Nephron progenitor cell (in vitro differentiated cells): ENCODE measurements at places on chromosomes 7 and 10.
A peak's percentile ranks its signal among the peaks of the same experiment; 100 is the strongest.

- DNase-seq = no peak
Measured at GRCh38 chr10:6542999-6543430, 37.1 kb downstream of the PRKCQ start.

DNA sequence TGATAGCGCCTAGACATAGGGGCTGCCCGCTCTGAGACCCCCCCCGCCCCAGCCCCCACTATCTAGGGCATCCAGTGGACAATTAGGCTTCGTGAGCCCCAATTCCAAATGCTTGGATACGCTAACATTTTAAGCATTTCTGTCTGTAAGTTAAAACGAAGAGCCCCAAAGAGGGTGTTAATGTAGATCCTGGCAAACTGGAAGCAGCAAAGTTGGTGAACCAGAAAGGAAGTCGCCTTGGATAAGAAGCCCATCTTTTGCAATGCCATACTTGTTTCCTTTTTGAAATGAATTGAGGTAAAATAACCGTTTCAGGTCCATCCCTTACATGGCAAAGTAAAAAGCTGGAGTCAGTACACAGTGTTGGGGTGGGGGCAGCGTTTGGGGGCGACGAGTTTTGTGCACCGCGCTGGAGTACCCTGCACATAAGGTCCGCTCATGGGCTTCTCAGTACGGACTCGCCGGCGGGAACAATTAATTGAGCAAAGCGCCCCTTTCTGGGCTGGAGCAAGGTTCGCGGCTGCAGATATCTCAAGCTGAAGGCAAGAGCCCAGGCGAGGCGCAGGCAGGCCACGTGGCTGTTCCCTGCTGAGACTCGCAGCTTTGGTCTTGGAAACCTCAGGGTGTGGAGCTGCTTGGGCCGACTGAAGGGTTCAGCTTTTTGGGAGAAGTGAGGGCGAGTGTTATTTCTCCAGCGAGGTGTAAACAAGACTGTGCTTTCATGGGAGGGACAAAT, 1.4 kb upstream of the TWIST1 start:
- peak; percentile 54 for DNase-seq

DNA sequence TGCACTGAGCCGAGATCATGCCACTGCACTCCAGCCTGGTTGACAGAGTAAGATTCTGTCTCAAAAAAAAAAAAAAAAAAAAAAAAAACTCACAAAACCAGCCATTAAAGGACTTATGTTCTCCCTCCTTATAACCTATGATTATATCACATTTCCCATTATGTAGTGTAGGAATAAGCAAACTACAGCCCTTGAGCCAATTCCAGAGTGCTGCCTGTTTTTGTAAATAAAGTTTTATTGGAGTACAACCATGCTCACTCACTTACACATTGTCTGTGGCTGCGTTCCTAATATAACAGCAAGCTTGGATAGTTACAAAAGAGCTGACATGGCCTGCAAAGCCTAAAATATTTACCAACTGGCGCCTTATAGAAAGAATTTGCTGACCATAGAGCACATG, 72.7 kb upstream of the ARID5B start:
- DNase-seq = no peak

DNA sequence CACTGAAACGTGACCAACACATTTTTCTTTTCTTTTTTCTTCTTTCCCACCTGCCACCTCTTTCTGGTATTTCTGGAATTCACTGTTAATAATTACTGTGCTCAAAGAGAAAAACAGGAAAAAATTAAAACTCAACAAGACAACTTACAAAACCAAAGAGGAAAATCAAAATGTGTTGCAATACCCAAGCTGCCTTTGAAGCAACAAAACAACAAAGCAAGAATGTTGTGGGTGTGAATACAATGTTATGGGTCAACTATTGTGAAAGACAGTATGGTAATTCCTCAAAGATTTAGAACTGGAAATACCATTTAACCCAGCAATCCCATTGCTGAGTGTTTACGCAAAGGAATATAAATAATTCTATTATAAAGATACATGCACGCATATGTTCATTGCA, 415.1 kb downstream of the GFRA1 start:
- DNase-seq = no peak

GRCh38 chr10:124693396-124693795, 50.8 kb downstream of the FAM53B start:
- peak; percentile 56 for DNase-seq

DNA sequence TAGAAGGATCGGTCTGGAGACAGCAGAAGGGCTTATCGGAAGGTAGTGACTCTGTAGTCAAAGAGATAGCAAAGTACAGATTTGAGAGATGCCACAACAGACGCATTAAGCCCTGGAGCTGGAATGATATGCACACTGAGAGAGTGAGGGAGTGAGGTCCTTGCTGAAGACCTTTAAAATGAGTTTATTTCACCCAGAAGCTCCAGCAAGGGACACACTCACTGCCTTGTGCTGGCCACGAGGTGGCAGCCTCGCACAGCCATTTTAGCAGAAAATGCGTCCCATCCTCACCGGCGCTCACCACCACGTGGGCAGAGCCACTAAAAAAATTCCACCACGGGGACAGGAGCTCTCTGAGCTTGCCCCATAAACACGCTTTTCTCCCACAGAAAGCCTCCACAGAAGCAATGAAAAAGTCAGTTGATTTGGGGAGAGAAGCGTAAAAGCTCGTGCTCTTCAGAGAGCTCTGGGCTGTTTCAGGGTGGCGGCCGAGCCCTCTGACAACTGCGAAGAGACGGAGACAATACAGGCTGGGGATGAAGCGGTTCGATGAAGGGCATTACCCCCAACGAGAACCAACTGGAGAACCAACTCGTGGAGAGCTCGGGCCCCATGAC, 163.0 kb upstream of the KLF14 start:
- peak; percentile 76 for DNase-seq

- peak; percentile 12 for DNase-seq
Measured at GRCh38 chr7:132785870-132786269, 209.6 kb upstream of the PLXNA4 start.

DNA sequence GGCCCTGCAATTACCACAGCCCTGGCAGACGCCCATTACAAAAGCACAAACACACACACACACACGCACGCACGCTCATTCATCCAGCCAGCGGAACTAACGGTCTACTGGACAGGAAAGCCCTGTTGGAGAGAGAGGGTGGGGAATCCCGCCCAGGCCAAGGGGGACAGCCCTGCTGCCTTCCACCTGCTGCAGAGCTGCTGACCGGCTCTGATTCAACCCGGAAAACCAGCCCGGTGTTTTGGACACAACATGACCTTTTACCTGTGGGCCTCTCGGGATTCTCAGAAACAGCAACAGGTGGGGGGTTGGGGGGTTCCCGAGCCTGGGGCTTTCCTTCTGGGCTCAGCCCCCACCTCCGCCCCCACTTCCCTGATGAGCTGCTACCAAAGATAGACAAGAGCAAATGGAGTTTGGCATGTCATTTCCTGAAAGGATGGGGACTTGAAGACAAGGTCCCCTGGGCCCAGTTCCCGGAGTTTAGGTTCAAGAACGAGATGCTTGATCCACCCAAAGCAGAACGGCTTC, 18.5 kb upstream of the SERPINE1 start:
- peak; percentile 21 for DNase-seq

- DNase-seq = no peak
Measured at GRCh38 chr7:44489955-44490350, 505 bp downstream of the NUDCD3 start.

DNA sequence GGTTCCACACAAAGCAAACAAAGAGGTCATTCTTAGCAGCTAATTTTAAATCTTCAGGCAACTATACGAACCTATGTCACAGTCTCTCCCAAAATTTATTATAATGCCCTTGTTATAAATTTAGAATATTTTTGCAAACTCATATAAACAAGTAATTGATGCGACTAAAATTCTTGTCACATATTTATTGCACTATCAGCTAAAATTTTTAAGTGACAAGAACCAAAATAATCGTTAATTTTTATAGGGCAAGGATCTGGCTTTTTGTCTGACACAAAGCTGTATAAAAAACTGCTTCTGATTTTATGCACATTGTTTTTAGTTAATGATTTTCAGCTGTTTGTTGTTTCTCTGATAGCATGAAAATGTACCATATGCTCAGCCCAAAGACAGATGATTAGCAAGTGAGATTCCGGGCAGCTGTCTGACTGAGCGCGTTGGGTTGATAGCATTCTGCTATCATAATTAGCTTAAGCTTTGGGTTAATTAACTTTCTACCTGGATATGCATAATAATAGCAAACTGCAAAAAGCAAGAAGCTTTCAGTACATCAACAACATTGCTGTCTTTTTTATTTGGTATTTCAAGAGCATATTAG, 136.0 kb downstream of the MGMT start:
- no peak for DNase-seq

DNA sequence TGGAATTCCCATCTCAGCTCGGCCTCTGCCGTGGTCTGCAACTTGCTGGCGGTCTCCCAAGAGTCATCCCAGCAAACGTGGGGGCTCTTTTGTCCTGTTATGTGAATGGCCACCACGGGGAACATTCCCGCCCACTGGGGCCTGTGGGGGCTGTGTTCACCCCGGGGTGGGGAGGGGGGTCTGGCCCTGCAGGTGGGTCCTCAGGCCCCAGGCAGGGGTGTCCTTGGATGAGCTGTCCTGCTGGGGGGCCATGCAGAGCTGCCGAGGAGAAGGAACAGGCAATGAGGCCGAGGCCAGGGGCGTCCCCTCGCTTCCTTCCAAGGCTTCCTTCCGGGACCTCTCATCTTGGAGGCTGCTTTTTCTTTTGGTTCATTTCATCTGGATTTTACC, 24.4 kb upstream of the PITRM1 start:
- DNase-seq = no peak

DNA sequence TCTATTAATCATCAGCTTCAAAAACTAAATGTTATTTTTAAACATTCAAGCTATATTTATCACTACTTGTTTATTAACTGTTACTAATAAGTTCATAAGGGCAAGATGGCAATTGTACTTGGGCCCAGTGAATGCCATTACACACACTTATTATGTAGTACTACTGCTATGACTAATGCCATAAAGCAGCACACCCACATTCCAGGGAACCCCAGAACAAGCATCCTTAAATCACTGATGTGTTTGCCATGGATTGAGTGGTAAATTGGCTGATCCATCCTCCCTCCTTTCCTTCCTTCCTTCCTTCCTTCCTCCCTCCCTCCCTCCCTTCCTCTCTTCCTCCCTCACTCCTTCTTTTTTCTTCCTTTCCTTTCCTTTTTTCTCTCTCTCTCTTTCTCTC, 37.4 kb upstream of the RSU1 start:
- DNase-seq = no peak

DNA sequence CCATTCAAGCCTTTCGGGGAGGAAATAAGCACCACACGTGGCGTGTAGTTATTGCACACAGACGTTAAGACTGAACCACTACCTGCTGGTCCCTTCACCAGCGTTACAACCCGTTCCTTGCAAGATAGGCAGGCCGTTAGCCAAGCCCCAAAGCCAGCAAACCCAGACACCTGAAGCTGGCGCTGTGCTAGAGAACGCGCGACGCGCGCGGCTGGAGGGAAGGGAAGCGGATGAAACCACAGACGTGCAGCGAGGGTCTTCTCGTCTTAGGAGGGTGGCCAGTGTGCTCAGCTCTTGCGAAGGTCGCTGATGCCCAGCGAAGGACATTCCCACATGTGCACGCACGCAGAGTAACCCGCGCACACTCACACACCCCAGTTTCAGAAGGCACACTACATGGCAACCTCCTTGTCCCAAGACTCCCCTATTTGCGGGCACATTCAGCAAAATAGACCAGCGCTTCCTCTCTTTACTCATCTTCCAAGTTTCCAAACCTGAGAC, 980 bp downstream of the TMEM26 start:
- peak; percentile 38 for DNase-seq

DNA sequence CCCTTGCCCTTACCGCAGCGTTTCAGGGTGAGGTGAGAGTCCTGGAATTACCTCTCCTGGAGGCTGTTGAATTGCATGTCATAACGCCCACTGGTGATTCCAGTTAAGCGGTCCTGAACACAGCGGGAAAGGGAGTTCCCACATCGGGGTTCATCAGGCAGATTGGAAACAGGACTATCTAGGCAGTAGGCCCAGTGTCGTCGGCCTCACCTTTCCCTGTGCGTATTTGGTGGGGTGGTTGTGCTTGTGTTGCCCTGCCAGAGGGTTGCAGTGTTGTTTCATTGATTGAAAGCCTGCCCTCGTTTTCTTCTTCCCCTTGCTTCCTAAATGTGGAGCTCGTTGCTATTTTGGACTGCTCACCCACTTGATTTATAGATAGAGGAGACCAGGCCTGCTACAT, 10.6 kb upstream of the SUN1 start:
- DNase-seq = no peak

GRCh38 chr7:4450483-4450882, 231.6 kb upstream of the FOXK1 start:
- no peak for DNase-seq

DNA sequence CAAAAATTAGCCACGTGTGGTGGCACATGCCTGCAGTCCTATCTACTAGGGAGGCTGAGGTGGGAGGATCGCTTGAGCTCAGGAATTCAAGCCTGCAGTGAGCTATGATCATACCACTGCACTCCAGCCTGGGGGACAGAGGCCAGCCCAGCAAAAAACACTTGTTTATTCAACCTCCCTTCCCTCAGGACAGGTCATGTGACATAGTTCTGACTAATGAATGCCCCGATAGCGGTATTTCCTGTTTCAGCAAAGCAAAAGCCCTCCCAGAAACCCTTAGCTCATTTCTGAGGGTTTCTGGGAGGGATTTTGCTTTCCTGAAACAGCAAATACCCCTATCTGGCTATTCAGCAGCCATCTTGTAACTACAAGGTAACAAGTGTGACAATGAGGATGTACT, 157.1 kb downstream of the GATA3 start:
- DNase-seq = no peak

DNA sequence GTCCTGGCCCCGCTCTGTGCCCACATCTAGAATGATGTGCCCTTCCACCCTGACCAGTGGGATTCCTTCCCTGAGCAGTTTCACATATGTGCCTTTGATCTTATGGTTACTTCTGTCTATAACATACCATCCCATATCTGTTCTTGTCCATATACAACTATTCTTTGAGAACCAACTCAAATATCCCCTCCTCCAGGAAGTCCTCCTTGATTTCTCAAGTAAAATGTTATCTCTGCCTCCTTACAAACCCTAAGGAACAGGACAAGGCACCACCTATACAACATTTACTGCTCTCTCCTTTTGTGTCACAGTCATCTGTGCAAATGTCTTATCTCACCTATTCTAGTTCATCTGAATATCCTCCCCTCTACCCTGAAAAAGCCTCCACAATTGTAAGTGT, 28.2 kb downstream of the HABP2 start:
- no peak for DNase-seq

- no peak for DNase-seq
Measured at GRCh38 chr10:12730809-12731519, 270.5 kb downstream of the CCDC3 start.

GRCh38 chr10:89813546-89813945, 112.2 kb downstream of the KIF20B start:
- no peak for DNase-seq

GRCh38 chr7:31490796-31491314, 23.0 kb upstream of the ITPRID1 start:
- DNase-seq = no peak

GRCh38 chr10:84563868-84564267, 235.5 kb downstream of the CCSER2 start:
- DNase-seq = no peak

GRCh38 chr10:86751477-86751876, 4.9 kb upstream of the BMPR1A start:
- no peak for DNase-seq
